ENCODE measurements at places on chromosomes 7 and 10.
A peak's percentile ranks its signal among the peaks of the same experiment; 100 is the strongest.

DNA sequence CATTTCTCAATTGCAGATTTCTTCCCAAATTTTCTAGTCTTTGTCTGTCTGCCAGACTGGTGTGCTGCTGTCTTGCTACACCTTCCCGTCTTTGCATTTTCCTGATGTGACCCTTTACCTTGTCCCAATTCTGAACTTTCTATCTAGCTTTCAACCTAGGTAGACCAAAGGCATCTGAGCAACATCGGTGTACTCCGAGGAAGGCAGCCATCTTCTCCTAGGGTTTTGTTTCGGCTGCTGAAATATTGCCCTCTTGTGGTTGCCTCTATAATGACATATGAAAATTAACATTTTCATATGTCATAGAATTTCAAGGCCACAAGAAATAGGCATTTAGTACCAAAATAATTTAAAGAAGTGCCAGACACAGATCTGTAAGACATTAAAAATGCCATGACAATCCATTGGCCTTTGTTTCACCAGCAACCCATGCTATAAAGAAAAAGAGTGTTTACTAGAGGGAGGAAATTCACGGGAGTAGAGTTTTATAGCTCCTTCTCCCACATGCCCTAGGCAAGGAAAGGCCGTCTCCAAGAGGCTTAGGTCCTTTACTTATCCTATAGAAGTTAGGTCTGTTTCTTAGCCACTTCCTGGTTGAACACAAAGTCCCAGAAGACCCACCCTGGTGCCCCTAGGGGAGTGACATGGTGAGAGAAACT lies 23.4 kb downstream of the OR9A2 start:
- peak; percentile 42 for DNase-seq

DNA sequence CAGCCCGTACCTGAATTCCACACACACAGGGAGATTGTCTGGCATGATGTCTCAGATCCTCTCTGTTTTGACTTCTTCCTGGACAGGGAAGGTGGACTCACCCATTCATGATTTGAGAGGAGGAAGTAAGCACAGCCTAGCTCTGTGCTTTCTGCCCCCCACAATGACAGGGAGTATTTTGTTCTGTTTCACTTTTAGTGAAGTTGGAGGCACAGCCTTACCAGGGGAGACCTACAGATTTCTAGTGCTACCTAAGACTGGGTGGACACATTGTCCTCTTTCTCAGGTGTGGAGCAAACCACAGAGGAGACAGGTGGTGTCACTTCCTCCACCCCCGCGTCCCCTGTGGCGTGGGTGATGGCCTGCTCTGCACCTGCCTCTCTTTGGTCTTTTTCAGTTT lies 408.6 kb upstream of the PFKP start:
- DNase-seq = no peak

DNA sequence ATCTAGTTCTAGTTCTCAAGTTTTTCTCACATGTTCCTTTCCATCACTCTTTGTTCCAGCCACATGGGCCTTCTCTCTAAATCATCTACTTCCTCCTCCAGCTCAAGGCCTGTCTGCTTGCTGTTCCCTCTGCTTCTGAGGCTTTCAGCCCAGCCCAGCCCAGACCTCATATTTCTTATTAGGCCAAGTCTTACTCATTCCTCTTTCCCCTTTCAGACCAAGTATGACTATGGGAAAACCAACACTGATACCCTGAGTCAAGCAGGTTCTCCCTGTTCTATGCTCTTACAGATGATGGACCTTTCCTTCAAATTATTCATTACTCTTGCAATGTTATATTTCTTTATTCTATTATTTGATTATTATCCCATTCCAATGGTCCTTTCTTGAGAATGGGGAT lies 80.3 kb upstream of the SEM1 start:
- DNase-seq = no peak

- DNase-seq = no peak
Observed at GRCh38 chr10:24862589-24862988, 89.8 kb downstream of the PRTFDC1 start.

- DNase-seq = no peak
Observed at GRCh38 chr7:100673942-100674410, 436 bp downstream of the GNB2 start.

DNA sequence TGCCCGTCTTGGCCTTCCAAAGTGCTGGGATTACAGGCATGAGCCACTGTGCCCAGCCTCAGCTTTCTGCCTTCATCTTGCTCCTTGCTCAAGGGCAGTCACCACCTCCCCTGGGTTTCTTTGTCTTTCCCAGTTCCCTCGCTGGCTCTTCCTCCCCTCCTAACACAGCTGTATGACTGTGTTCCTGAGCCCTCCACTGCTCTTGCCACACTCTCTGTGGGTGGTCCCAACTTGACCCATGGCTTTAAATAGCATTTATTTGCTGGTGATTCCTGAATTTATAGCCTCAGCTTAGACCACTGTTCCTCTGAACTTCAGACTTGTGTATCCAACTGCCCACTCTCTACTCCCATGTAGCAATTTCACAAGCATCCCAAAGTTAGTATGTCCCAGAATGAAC lies 181.3 kb downstream of the BAMBI start:
- no peak for DNase-seq

- DNase-seq = no peak
Observed at GRCh38 chr7:132296820-132297219, 279.4 kb downstream of the PLXNA4 start.

DNA sequence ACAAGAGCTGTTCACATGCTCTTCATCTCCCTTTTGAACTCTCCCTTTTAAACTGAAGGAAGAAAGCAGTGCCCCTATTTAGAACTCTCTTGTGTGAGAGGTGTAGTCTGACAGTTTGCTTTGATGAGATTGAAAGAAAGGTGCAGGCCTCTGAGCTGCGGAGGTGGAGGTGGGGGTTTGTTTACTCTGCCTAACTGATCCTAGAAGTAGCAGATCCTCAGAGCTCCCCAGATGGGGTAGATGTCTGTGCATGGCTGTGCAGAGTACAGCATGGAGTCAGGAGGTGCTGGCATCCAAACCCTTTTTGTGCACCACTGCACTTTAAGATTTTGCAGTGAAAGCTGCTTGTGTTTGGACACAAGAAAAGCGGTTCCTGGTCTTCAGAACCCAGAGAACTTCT lies 58.3 kb downstream of the MINDY4 start:
- DNase-seq = no peak
